ENCODE measurements at places on chromosomes 2 and 18. TPM values are rescaled to one million over a fixed set of nuclear protein-coding genes. Genes with fewer than 3 reads are reported as not detected.

The TUBA4B gene
- not detected for total RNA-seq

The TUBB8B gene
- 0.14 TPM for total RNA-seq

The REG3A gene
- total RNA-seq = not detected

The DHRS9 gene
- not detected for total RNA-seq

The UPP2 gene
- total RNA-seq = not detected

The KCNJ13 gene
- not detected for total RNA-seq

The SATB2 gene
- 0.85 TPM for total RNA-seq
